ENCODE measurements at places on chromosomes 6 and 20.

GRCh38 chr6:118135371-118135770 lies 228.3 kb downstream of the SLC35F1 start:
- no peak for DNase-seq

GRCh38 chr6:10847684-10848083 lies 9.3 kb upstream of the MAK start:
- no peak for DNase-seq

DNA sequence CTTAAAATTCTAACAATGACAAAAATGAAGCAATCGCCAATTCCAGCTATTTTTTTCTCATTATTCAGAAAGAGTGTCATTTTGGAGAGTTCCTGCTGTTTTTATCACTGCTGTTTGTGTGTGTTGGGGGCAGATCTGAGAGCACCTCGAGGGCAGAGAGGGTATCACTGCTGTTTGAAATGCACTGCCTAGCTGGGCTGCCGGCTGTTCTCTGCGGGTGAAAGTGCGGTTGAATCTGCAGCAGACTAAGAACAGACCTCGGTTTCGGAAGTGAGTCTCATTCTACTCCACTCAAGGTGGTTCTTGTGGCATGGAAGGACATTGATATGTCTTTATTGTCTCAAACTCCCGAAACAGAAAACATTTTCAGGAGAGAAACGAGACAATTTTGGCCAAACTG lies 18.3 kb downstream of the INSM1 start:
- DNase-seq: no peak

GRCh38 chr6:109455437-109456110 lies at the start of gene MICAL1:
Gene MICAL1, minus strand, starts transcription at chr6:109455772. Its CDS starts 1,576 bp downstream, at chr6:109454196.
- no peak for DNase-seq

- no peak for DNase-seq
Observed at GRCh38 chr6:70456735-70457134, 43.4 kb downstream of the FAM135A start.

- no peak for DNase-seq
Observed at GRCh38 chr20:44454306-44454963, 21.2 kb upstream of the TTPAL start.

DNA sequence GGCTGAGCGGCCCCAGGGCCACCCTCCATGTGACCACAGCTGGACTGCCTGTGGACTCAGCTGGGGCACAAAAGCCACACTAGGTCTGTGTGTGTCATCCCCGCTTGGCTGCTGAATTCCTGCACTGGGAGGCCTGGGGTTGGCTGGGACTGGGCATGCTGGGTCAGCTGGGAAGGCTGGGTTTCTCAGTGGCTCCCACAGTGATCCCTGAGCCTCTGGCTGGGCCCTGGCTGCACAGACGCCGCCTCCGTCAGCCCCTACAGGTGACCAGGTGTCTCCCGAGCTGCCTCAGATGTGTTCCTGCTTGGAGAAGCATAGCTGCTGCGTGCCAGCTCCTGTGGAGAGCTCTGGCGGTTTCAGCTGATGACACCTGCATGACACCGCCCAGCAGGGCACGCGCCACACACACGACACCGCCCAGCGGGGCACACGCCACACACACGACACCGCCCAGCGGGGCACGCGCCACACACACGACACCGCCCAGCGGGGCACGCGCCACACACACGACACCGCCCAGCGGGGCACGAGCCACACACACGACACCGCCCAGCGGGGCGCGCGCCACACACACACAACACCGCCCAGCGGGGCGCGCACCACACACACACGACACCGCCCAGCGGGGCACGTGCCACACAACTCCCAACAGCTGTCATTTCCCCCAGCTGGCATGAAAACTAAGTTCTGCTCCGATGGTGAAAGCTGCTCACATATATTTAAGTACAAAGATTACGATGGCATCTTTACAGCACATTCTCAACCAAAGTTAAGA lies 88.8 kb downstream of the TAF4 start:
- DNase-seq: no peak

- DNase-seq: no peak
Observed at GRCh38 chr6:138572167-138572875, 73.0 kb upstream of the NHSL1 start.

DNA sequence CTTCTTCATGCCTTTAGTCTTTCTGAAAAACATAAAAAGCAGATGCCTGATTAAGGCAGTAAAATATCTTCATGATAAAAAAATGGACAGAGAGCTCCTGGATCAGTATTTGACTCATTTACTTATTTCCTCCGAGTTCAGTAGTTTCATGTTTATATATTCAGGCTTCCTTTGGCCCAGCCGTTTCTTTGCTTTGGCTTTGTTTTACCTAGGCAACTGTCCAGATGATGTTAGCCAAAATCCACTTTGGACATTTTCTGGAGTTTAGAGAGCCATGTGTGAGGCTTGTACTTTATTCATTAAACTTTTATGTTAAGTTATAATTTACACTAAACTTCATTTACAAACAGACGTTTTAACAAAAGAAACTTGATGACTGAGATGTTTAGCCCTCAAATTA lies 307.1 kb upstream of the RSPO3 start:
- no peak for DNase-seq

- DNase-seq: no peak
Observed at GRCh38 chr6:77177470-77177869, 285.8 kb downstream of the HTR1B start.

GRCh38 chr20:62888406-62888805 lies 26.8 kb upstream of the TCFL5 start:
- DNase-seq: no peak

DNA sequence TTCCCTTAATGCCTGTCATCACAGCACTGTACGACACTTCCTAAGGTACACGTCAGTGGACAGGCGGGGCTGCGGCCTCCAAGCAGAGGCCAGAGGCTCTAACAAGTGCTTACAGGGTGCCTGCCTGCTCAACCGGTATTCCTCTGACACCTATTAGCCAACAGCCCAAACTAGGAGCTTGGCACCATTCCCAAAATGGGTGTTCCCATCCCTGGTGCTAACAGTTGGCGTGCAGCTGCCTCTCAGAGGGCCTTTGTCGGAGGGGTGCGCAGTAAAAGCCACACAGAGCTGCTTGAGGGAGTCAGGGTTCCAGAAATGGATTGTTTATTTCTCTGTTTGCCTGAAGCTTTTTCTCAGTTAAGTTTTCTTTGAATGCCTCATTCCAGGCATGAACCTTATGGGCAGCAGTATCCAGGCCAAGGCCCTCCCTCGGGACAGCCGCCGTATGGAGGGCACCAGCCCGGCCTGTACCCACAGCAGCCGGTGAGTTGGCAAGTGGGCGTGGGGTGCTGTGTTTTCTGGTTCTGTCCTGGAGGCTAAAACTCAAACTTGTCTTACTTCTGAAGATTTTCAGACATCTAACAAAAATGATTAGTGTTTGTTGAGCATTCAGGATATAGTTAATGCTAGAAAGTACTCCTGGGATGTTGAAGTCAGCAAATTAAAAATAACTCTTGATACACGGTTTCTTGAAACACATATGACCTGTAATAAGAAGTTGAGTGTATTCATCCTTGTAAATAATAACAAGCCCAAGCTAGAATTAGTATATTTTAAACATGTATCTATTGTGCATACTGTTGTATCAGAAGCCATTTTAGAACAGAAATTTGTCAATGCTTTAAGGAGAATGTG lies 124.7 kb downstream of the TMEM242 start:
- DNase-seq: no peak

DNA sequence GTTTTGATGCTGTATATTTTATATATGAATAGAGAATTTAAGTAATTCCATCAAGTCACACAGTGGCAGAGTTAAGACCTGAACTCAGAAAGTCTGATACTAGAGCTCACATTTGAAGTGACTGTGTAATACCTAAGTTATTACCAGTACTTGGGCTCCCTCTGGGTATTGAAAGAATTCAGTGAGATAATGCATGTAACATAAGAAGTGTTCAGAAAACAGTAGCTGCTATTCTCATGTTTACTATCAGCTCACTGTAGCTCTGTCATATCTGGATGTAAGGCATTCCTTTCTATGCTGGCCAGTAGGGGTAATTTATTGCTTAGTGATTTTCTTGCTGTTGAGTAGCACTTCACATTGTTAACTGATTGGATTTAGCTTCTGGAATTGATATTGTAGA lies 44.6 kb downstream of the NKX2-4 start:
- DNase-seq: no peak

GRCh38 chr20:62801284-62802010 lies 3.2 kb upstream of the OGFR start:
- no peak for DNase-seq

- no peak for DNase-seq
Observed at GRCh38 chr6:36915599-36915998, 29.8 kb downstream of the C6orf89 start.

DNA sequence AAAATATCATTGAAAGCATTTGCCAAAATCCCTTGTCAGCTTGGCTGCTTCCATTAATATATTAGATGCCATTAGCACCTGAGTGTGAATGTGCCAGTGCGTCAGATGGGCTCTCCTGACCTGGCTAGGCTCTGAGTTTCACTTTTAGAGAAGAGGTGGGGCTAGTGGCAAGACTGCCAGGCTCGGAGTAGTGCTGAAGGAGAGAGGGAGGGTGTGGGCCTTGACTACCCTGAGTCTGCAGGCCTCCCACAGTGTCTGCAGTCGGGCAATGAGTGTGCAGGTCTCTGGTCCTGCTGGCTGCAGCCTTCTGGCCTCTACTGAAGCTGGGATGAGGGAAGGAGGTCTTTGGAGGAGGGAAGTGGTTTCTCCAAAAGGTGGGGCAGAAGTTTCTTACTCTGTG lies 34.6 kb upstream of the PNPLA1 start:
- no peak for DNase-seq

GRCh38 chr6:118146584-118146983 lies 239.5 kb downstream of the SLC35F1 start:
- DNase-seq: no peak

DNA sequence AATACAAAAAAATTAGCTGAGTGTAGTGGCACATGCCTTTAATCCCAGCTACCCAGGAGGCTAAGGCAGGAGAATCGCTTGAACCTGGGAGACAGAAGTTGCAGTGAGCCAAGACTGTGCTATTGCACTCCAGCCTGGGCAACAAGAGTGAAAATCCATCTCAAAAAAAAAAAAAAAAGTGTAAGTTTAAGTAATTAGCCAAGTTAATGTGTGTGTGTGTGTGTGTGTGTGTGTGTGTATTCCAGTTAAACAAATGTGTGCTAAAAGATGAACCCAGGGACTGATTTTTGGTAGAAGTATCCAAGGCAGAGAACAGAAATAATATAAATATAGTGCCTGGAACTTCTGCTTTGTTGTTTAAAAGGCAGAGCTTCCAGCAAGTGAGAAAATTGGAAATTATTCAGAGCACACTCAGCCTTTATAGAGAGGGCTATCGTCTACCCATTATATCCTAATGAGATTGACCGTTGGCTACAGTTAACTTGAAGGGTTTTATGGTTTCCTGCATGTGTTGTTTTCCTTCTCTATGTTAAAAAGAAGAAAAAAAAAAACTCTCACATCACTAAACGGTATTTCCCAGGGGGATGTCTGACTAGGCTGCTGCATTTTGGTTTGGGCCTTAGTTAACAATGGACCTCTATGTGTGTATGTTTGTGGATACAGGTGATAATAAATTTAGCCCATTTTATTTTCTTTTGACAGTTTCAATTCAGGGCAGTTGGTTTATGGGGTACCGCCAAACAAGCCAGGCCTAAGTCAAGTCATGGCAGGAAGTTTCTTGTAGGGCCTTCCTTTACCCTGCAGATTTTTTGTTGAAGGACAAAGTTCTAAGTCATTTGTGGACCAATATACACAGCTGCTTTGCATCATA lies 9.8 kb downstream of the SOX4 start:
- no peak for DNase-seq

DNA sequence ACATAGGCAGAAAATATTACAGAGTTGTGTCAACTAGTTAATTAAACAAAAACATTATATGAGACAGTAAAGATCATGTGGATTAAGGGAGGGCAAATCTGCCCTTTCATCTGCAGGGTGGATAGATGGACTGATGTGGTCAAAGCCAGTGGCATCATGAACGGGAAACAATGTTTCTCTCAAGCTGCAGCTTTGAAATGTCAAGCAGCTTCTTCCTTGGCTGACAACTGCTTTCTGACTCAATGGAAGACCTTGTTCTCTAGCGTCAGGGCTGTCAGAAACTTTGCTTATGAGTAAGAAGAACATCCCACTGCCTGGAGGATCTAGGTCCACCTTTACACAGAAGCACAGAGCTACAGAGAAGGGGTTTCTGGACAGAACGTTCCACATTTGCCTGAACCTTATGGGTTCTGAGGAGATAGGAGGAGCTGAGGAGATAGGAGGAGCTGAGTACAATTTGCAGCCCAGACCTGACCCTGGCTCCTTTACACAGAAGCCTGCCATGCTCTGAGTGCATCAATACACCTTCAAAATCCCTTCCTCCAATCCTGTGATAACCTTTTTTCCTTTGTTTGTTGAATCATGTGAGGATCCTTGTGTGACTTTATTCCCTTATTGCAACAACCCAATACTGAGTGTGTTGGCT lies 6.1 kb downstream of the CST5 start:
- no peak for DNase-seq

DNA sequence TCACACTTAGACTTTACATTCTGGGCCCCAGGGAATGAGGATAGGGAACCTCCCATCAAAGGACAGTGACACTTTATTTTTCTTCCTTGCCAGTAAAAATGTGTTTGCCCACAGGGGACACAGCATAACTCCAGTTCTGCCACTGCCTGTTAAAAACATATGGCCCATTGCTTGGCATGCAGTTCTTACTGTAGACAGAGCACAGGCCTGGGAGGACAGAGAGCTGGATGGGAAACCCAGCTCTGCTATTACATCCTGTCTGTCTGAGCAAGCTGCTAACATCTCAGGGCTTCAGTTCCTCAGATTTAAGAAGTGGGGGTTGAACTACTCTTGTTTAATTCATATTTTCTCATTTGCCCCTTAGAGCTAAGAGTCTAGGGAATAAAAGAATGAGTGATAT lies 120.2 kb downstream of the AKAP7 start:
- no peak for DNase-seq

DNA sequence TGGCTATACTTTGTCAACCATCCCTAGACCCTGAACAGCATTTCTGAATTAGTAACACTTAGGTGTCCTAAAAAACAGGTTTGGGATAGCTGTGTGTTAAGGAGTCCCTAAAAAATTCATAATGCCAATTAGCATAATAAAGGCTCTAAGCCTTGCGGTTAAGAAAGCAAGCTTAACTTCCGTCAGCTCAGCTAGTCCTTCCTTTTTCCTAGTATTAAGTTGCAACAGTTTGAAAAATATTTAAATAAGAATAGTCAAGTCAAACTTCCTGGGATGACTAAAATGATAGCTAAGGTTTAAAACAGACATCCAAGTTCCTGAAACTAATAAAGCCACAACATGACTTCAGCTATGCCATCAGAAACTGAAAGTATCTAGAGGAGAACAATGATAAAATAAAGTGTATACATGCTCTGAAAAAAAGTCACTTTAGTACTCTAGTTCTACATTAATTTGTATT lies 3.5 kb downstream of the AKIRIN2 start:
- DNase-seq: no peak

DNA sequence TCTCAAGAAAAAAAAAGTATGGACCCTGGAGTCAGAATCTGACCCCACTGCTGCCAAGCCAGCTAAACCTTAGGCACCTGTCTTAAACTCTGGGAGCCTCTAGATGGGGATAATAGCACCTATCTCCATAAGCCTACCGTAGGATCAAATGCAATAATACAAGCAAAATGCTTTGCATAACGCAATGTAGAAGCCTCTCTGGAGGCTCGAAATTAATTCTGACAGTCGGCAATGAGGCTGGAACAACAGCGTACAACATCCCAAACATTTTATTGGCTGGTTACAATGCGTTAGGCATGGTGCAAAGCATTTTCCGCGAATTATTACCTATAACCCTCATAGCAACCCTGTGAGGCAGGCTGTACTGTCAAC lies 521 bp downstream of the CDK5RAP1 start:
- no peak for DNase-seq

Measured in iPS DF 19.7 (cell line).